Bronchial epithelial cell (primary cell): ENCODE measurements at places on chromosomes 4 and X.

DNA sequence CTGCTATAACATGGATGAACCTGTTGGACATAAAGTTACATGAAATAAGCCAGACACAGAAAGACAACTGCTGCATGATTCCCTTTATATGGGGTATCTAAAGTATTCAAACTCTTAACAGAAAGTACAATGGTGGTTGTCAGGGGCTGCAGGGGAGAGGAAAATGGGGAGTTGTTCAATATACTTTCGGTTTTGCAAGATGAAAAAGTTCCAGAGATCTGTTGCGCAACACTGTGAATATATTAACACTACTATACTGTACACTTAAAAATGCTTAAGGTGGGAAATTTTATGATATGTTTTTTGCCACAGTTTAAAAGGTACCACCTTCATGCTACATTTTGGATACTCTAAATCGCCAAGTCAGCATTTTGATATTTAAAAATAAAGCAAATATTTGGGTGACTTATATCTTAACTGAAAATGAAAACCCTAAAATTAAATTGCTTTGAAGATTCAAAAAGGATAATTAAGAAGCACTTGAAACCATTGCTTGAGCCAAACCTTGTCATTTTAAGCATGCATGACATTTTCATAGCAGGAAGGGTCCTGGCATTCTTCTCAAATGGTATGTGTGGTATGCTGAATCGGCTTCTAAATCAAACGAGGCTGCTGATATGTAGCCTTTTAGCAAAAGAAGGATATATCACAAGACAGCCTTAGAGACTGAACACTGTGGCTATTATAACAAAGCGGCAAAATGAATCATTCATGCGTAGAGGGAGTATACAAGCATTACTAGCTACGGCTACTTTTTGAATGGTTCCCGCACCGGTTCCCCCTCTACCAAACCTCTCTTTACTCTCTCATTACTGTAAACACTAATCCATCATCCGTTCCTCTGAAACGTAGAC, 607.1 kb upstream of the DIPK2B start:
- peak; percentile 52 for DNase-seq

- DNase-seq, result peak; percentile 28
Measured at GRCh38 chr4:188295899-188296298, 156.7 kb downstream of the TRIML1 start.

- DNase-seq, result peak; percentile 9
Measured at GRCh38 chr4:119493419-119493818, 135.2 kb downstream of the PDE5A start.

DNA sequence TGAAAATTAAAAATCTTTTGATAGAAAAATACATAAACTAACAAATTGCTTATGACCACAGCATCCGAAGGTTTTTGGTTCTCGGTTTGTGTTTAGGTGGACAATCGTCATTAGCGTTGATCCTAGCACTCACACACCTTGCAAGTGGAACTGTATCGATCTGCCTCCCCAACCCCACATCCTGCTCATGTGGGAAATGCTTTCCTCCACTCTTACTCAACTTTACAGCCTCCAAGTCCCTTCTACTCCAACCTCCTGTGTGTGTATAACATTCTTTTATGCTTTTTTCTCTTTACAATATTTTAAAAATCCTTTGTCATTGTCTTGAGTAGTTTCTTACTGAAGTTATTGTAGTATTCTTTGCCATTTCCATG, 15.6 kb upstream of the TMEM131L start:
- no peak for DNase-seq
